Stimulated activated CD4-positive, alpha-beta T cell treated with anti-CD3 and anti-CD28 coated beads, Interleukin-1b, Interleukin-23, amount 100 ng/mL, for 48 hours (primary cell): ENCODE measurements at places on chromosomes 13 and 19.

DNA sequence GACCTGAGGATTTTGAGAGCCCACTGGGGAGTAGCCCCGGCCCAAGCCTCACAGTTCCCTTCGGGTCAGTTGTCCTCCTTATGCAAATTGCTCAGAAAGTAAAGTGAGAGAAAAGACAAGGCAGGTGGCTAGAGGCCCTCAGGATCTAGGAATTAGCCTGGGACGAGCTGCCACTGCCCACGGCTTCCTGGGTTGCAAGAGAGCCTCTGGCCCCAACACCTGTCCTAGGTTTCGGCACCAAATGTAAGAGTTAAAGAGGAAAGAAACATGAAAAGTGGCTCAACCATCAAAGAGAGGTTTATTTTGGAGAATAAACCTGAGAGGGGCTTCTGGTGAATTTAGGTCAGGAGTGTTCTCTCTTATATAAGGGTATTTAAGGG is 25.6 kb downstream of the TMEM255B start:
- no peak for DNase-seq

- no peak for DNase-seq
Observed at GRCh38 chr19:3983542-3983914, 1.7 kb downstream of the EEF2 start.

- DNase-seq = no peak
Observed at GRCh38 chr13:59373341-59373740, 790.4 kb downstream of the DIAPH3 start.

- no peak for DNase-seq
Observed at GRCh38 chr13:79525064-79525857, 44.3 kb downstream of the NDFIP2 start.

DNA sequence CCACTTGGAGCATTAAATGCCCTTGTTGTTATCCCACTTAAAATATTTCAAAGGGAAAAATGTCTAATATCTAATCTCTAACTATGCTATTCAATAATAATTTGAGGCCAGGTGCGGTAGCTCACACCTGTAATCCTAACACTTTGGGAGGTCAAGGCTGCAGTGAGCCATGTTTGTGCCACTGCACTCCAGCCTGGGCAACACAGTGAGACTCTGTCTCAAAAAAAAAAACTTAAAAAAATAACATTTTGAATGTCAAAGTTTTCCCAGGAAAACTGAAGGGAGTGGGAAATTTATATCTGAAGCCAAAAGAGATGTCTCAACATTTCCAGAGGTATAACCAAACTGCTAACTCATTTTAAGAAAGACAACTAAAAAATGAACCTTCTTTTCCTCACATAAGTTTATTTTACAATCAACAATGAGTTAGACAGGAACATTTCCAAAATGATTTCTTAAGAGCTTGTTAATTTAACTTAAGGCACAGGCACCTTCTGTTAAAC is 47.9 kb downstream of the CAB39L start:
- DNase-seq = no peak

DNA sequence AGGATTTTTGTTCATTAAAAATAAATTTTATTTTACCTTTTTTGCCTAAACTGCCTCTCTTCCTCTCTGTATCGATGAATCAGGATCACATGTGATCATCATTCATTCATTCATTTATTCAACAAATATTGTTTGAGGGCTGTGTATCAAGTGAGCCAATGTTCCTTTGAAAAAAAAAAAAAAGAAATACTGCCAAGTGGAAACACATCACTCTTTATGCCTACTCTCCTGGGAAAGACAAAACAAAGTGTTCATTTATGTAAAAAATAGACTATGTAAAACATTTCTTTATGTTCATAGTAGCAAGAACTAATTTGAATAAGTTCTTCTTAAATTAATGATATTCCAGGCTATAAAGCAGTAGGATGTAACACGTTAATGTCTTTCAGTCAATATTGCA is 233.1 kb downstream of the POSTN start:
- DNase-seq = no peak

- peak; percentile 77 for DNase-seq
Observed at GRCh38 chr19:41225238-41226052, 6.4 kb downstream of the AXL start.

- DNase-seq = no peak
Observed at GRCh38 chr19:388691-389090, 20.3 kb downstream of the C2CD4C start.

GRCh38 chr19:2334986-2335846 is 6.7 kb downstream of the SPPL2B start:
- DNase-seq = no peak

DNA sequence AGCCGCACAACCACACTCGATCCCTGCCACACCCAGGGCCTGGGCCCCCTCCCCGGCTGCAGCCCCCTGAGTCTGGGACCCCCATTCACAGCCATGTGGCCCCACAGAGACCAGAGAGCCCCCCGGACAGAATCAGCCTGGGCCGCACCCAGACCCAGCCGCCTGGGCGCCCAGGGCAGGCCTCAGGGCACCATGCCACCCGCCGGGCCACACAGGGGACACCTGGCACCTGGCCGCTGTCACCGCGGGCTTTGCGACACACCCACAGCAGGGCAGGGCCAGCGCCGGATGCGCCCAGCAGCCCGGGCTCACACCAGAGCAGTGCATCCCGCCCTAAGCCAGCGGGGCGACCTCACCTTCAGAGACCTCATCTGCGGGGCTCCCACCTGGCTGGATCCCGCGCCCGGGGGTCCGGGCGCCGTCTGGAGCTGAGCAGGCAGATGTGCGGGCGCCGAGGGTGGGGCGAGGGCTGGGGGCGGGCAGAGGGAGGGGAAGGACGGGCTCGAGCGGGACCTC is 443 bp downstream of the TBXA2R start:
- no peak for DNase-seq

- no peak for DNase-seq
Observed at GRCh38 chr19:13995017-13995728, 10.9 kb downstream of the RFX1 start.
